Activated T-cell treated with anti-CD3 and anti-CD28 coated beads, Interleukin-2, amount 50 U/mL, for 72 hours (primary cell): ENCODE measurements at places on chromosomes 5 and 9. TPM values are rescaled to one million over a fixed set of nuclear protein-coding genes. Genes with fewer than 3 reads are reported as not detected.

KDM4C gene
- 46.7 TPM for total RNA-seq

PCDHA2 gene
- total RNA-seq, result not detected

TTC16 gene
- 0.55 TPM for total RNA-seq

NKD2 gene
- 18.7 TPM for total RNA-seq

SOHLH1 gene
- total RNA-seq, result not detected

RIMOC1 gene
- 32.9 TPM for total RNA-seq

GRCh38 chr5:180400416-180400815 lies 47.3 kb upstream of the GFPT2 start:
- H3K4me3 ChIP-seq, result no peak overlapping the region
- no peaks in the 10 kb centered on the region for H3K4me1 ChIP-seq
- no peak overlapping the region for H3K27ac ChIP-seq
- no peaks in the 10 kb centered on the region for H3K27me3 ChIP-seq
- no peak for DNase-seq
- peaks cover 2% of the 10 kb centered on the region for H3K36me3 ChIP-seq

DNA sequence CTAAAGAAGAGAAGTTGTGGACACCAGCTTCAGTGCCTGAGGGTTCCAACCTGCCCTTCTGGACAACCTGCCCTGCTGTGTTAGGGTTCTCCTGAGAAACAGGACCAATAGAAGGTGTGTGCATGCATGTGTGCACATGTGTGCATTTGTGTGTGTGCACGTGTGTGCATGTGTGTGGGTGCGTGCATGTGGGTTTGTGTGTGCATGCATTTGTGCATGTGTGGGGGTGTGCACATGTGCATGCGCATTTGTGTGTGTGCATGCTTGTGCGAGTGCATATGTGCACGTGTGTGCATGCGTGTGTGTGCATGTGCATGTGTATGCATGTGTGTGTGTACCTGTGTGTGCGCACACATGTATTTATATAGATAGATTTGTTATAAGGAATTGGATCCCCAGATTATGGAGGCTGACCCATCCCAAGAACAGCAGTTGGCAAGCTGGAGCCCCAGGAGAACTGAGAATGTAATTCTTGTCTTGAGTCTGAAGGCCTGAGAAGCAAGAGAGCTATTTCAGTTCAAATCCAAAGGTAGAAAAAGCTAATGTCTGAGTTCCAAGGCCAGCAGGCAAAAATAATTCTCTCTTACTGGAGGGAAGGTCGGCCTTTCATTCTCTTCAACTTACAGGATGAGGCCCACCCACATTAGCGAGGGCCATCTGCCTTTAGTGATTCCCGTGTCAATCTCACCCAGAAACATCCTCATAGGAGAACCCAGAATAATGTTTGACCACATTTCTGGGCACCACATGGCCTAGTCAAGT lies 62.9 kb upstream of the SYNPO start:
- no peaks in the 10 kb centered on the region for H3K36me3 ChIP-seq
- H3K27me3 ChIP-seq, result peaks cover 7% of the 10 kb centered on the region
- no peak for DNase-seq
- H3K4me3 ChIP-seq, result no peak overlapping the region
- no peak overlapping the region for H3K27ac ChIP-seq

DNA sequence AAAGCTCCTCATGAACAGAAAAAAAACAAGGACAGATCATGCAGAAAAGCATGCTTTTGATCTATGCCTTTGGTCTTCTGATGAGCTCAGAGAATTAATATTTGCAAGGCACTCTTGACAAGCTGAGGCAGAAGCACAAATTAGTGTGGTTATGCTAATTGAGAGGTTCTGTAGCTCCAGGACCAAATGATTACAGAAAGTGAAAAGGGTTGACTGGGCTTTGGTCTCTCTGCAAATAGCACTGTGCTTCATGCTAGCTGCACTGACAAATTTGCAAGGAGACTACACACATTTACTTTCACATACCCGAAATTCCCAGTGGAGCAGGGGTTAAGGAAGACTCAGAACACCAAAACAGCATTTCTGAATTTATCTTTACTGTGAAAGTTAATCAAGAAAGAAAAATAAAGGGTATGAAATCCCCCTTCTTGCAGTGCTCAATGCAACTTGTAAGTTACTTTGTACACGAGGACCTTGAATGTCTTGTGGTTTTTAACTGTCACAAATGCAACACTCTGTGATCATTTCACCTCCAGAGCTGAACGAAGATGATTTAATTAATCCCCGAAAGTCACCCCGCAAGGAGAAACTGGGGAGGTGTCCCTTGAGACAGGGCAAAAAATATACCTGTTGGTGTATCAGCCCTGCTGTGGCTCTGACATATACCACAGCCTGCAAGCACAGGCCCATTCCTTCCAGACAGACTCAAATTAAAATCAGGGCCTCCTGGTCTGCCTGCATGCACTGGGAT lies 11.9 kb downstream of the RAPGEF1 start:
- H3K27ac ChIP-seq, result peak overlapping the region; percentile 98
- H3K27me3 ChIP-seq, result no peaks in the 10 kb centered on the region
- peaks cover 97% of the 10 kb centered on the region for H3K4me1 ChIP-seq
- H3K36me3 ChIP-seq, result peaks cover 3% of the 10 kb centered on the region

DNA sequence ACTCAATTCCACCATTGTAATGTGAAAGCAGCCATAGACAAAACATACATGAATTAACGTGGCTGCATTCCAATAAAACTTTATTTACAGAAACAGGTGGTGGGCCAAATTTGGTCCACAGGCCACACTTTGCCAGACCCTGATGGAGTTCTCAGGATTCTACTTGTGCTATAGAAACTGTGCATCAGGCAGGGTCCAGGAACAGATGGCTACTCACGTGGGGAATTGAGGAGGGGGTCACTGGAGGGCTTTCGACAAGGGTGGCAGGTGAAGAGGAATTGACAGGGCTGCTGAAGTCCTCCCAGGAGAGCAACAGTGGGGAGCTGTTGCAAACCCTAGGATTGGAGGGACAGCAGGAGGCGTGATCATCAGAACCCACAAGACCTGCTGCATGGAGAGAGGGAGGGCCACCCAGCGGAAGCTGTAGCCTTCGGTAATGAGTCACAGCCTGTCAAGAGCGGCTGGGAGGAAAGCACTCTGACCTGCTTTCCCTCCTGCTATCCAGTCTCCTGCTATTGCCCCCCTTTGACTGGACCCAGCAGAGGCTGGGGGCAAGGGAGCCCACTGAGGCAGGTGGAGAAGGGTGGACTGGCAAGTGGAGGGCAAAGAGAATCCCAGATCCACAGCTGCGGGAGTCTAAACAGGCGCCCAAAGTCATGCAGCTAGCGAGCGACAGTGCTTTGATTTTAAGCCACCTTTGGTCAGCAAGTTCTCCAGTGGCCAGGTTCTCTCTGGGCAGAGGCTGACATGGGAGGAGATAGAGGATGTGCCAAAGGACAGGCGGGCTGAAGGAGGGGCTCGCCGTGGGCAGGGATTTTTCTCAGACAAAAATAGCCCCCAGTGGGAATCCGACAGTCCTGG lies 138.3 kb upstream of the SMIM23 start:
- H3K4me1 ChIP-seq, result no peaks in the 10 kb centered on the region
- H3K27ac ChIP-seq, result no peak overlapping the region
- peaks cover 26% of the 10 kb centered on the region for H3K27me3 ChIP-seq
- no peaks in the 10 kb centered on the region for H3K36me3 ChIP-seq
- peak; percentile 4 for DNase-seq

DNA sequence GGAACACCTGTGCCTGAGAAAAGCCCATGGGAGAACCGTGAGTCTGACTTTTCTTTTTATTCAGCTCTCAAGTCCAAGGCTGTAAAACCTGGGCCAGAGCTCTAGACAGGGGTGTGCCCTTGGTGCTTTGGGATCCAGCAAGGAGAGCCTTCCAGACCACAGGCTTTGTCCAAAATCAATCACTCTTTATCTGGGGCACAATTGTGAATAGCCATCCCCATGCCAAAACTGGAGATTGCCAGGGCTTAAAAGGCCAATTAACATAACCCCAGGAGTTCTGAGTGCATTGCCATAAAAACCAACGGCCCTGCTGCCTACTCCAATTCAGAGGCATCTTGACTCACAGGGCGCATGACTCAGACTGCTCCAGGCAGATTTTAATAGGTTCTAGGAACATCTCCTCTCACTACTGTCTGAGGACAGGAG lies 391.8 kb downstream of the ARHGEF28 start:
- H3K36me3 ChIP-seq, result no peaks in the 10 kb centered on the region
- H3K4me1 ChIP-seq, result no peaks in the 10 kb centered on the region
- no peak overlapping the region for H3K4me3 ChIP-seq
- DNase-seq, result no peak
- no peak overlapping the region for H3K27ac ChIP-seq

GRCh38 chr9:97078362-97078761 lies 39.4 kb upstream of the CTSV start:
- H3K4me3 ChIP-seq, result no peak overlapping the region
- no peaks in the 10 kb centered on the region for H3K36me3 ChIP-seq
- no peak overlapping the region for H3K27ac ChIP-seq
- H3K27me3 ChIP-seq, result peaks cover 55% of the 10 kb centered on the region

DNA sequence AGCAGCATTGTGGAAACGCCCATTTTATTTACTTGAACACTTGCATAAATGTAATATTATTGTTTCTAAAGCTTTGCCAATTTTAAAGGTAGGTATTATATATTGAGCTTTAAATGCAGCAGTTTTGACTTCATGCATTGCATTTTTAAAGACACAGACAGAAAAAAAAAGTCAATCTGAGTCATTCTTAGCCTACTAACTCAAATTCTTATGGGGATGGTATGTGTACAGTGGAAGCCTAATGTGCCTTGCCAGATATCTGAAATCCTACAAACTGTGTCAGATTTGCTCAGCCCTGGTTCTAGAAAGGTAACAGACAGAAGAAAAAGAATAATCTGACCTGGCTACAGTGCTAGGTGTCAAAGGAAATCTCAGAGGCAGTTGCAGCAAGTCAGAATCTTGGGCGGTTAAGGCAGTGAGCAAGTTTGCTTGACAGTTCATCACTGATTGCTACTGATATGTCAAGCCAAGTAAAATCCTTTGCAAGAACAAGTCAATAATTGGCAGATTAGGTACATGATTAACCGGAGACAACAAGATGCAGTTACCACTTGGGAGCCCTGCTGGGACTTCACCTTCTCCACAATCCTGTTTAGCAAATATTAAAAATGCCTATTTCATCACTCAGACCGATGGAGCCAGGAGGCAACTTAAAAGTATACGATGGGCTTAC lies 224.8 kb upstream of the WWC1 start:
- DNase-seq, result no peak
- H3K27me3 ChIP-seq, result no peaks in the 10 kb centered on the region
- H3K4me1 ChIP-seq, result no peaks in the 10 kb centered on the region
- H3K4me3 ChIP-seq, result no peak overlapping the region
- H3K36me3 ChIP-seq, result no peaks in the 10 kb centered on the region

GRCh38 chr9:121373011-121373729 lies 3.1 kb upstream of the STOM start:
- no peaks in the 10 kb centered on the region for H3K27me3 ChIP-seq
- no peak overlapping the region for H3K4me3 ChIP-seq
- peaks cover 34% of the 10 kb centered on the region for H3K4me1 ChIP-seq
- peaks cover 6% of the 10 kb centered on the region for H3K36me3 ChIP-seq
- H3K27ac ChIP-seq, result no peak overlapping the region

DNA sequence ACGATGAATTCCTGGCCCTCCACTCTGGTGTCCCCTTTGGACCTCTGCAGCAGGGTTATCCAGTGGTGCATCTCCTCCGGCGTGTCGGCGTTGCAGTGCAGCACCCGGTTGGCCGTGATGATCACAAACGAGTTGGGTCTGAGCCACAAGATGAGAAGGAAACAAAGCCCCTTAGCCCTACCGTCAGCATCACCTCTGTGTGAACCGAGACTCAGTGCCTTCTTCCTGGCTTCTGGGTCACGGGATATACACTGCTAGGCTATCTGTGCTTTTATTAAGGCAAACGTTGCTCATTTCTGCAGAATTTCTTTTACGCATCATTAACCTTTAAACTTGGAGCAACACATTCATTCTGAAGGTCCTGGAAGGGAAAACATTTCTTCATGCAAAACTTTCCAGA lies 65.1 kb upstream of the RETREG1 start:
- no peak overlapping the region for H3K27ac ChIP-seq
- peaks cover 5% of the 10 kb centered on the region for H3K27me3 ChIP-seq
- no peak overlapping the region for H3K4me3 ChIP-seq
- no peak for DNase-seq
- H3K4me1 ChIP-seq, result no peaks in the 10 kb centered on the region
- H3K36me3 ChIP-seq, result no peaks in the 10 kb centered on the region

GRCh38 chr5:32135086-32135485 lies 39.0 kb downstream of the GOLPH3 start:
- H3K4me1 ChIP-seq, result peaks cover 37% of the 10 kb centered on the region
- no peaks in the 10 kb centered on the region for H3K27me3 ChIP-seq
- DNase-seq, result no peak
- H3K4me3 ChIP-seq, result no peak overlapping the region

DNA sequence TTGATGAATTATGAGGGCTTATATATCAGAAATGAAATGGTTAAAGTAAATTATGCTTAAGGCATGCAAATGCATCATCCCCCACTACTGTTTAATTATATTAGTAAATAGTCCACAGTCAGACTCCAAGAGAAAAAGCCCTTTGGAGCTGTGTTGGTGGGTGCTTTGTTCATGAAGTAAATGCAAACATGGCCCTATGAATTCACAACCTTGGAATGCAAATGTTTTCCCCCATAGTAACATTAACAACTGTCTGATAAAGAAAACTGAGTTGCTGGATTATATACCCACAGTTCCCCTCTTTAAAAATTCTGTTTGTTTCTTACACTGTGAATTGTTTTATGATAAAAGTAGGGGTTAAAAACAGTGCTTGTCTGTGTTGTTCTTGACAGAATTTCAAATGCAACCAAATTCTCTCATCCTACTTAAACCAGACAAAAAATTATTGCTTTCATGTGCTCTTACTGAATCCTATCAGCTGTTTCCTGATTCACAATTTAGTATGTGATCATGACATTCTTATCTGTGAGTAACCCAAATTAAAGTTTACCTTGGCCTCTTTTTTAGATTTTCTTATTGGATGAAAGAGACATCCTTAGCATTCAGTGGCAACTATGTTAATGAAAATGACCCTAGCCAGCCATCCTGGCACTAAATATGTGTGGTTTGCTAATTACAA lies 48.5 kb upstream of the SNCAIP start:
- DNase-seq, result no peak
- no peaks in the 10 kb centered on the region for H3K36me3 ChIP-seq
- peaks cover 8% of the 10 kb centered on the region for H3K27me3 ChIP-seq
- H3K4me1 ChIP-seq, result no peaks in the 10 kb centered on the region
- H3K4me3 ChIP-seq, result no peak overlapping the region
- no peak overlapping the region for H3K27ac ChIP-seq

DNA sequence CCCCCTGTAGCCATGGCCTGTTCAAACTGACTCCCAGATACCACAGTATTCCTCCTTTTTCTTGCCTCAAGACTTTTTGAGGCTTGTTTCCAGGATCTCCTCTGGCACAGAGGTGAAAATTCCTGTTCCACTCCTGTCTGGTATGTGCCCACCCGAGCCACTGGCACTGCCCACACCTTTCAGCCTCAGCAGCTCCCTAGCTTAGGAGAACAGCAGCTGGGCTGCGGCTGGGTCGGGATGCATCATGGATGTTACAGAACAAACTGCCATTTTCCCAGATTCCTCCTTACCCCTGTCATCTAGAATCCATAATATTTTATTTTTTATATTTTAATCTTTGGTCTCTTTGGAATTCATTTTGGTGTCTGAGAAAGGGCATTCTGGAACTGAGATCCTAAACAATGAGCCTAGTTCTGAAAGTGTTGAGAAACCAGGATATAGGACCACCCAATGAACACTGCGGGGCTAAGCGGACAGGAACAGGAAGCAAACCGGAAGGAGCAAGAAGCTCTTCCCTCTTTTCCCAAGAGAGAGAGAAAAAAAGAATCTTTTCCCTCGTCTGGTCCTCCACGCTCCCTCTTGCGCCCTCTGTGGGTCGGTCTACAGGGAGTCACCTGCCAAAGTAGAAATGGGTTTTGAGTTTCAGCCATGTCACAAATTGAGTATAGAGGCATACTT lies 12.5 kb downstream of the OR2S2 start:
- H3K4me3 ChIP-seq, result peak overlapping the region; percentile 66
- peaks cover 44% of the 10 kb centered on the region for H3K4me1 ChIP-seq
- no peak overlapping the region for H3K27ac ChIP-seq
- no peaks in the 10 kb centered on the region for H3K27me3 ChIP-seq
